ENCODE measurements at places on chromosomes 11 and 22.

- no peak for DNase-seq
Measured at GRCh38 chr22:48744283-48744641, 1083.4 kb downstream of the BRD1 start.

DNA sequence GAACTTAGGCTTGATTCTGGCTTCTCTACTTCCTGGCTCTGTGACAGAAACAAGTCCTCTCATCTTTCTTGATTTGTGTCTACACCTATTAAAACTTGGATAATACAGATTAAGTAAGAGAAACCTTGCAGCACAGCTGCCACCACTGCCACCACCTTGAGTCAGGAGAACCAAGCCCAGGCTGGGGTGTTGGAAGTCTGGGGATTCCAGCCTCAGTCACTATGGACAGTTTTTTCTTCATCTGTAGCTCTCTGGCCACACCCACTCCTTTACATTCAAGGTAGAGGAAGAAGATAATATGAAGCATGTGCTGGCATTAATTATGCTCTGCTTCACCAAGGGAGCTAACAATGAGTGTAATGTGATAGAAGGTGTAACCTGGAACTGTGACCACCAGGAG lies 75.7 kb downstream of the RELT start:
- no peak for DNase-seq

GRCh38 chr22:35467681-35468434 lies 67.9 kb downstream of the MCM5 start:
- DNase-seq = no peak

- no peak for DNase-seq
Measured at GRCh38 chr11:125517116-125517770, 21.2 kb upstream of the FEZ1 start.

DNA sequence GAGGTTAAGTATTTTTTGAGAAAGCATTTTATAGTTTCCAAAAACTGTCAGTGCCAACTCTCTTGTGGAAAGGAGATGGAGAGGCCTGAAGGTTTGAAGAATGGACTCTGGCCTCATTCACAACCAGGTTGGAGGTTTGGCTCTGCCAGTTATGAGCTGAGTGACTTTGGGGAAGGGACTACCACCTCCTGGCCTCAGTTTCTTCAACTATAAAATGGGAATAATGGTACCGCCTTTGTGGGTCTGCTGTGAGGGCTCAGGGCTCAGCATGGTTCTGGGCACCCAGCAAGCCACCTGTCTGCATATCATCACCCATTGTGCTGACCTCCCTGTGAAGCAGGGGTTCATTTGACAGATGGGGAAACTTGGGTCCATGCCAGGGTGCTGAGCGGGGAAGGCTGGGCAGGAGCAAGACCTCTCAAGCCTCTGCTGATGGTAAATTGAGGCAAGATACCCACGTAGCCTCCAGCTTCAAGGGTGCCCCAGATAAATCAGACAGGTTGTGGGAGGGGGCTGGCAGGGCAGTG lies 3.5 kb upstream of the LIF start:
- DNase-seq = no peak
